ENCODE measurements at places on chromosomes 3 and 15.

GRCh38 chr3:123385001-123385401, 63.9 kb downstream of the ADCY5 start:
- no peak for DNase-seq

GRCh38 chr3:56720849-56721248, 37.8 kb upstream of the TASOR start:
- DNase-seq = no peak

GRCh38 chr15:63189941-63190768, 749 bp downstream of the RAB8B start:
- DNase-seq = peak; percentile 25

DNA sequence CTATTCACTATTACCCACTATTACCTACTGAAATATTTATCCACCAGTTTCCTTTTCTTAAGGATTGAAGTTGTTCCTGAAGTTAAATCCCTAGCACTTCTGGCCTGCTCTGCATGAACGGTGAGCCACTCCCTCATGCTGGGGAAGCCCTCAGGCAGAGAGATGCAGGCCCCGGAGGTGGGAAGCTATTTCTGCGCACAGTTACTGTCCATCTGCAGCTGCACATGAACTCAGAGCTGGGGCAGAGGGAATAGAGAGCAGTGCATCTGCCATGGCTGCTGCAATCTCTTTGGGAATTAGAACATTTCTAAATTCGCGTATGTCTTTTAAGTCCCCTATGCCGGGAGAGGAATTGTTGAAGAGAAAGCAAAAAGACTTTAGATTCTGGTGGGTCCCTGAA, 6.3 kb upstream of the GALNT15 start:
- no peak for DNase-seq

- DNase-seq = no peak
These were observed 73.7 kb upstream of the DLG1 start for GRCh38 chr3:197372047-197372661.

DNA sequence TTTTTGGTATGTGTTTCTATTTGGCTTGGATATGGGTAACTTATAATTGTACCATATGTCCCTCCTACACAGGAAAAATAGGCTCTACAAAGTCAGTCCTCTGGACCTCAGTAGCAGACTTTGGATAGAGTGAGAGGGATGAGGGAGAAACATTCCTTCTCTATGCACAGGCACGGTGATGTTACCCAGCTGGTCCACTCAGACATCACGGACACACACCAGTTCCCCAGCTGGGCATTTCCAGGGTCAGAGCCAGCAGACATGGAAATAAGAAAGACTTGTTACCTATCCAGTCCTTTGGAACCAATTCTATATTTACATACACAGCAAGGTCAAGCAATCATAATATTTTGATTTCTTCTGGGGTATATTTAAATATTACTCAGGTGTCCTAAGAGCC, 433.1 kb upstream of the KCNMB2 start:
- no peak for DNase-seq

GRCh38 chr15:91307601-91308000, 207.5 kb downstream of the SV2B start:
- no peak for DNase-seq

GRCh38 chr15:48459571-48460442, 128.6 kb downstream of the DUT start:
- DNase-seq = no peak

DNA sequence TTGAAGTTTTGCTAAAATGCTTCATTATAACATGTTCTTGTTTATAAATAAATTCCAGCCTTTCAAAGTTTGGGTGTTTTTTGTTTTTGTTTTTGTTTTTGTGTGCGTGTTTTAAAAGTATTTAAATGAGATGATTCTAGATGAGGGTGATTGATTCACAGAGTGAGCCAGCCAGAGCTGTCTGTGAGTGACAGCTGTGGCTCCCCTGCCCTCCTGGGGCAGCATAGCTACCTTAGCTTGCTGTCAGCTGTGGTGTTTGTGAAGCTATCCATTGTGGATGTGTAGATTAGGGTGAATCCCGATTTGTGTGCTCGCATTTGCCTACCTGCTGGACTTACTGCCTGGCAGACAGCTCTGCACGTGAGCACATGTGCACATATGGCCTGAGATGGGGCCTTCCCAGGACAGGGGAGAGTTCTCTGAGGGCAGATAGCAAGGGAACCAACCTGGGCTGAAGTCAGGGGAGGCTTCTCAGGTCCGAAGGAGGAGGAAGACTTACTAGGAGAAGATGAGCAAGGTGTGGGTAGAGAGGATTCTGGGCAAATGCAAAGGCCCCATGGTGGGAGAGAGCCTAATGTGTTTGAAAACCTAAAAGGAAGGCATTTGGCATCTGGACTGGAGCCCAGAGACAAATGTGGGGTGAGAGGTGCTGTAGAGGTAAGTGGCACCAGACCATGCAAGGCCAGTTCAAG, 124.2 kb downstream of the EEFSEC start:
- DNase-seq = no peak

DNA sequence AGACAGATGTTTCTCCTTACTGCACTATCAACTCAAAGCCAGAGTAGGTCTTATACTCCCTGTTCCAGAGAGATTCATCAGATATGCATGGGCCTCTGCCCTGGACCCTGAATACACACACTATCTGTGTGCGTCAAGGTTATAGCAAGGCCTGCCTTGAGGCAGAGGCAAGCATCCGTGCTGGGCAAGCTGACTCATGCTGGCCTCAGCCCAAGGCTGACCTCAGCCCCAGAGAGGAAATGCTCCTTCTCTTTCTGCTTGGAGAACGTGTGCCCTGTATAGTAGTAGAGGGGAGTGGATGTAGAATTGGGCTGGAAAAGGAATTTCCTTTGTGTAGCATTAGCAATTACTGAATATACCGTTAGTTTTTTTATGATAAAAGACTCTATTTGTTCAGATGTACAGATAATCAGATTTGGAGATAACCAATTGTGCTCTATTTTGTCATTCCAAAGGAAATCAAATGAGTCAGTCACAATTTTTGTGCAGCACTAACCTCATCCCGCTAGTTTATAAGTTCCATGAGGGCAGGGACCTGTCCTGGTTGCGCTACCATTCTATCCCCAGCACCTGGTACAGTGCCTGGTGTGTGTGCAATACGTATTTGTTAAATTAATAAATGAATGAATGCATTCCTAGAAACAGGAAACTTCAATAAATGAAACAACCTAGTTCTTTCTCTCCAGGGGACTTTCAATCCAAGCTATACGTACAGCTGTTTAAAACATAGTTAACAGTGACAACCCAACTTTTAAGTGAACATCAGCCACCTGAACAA, 13.3 kb upstream of the PAQR9 start:
- no peak for DNase-seq

DNA sequence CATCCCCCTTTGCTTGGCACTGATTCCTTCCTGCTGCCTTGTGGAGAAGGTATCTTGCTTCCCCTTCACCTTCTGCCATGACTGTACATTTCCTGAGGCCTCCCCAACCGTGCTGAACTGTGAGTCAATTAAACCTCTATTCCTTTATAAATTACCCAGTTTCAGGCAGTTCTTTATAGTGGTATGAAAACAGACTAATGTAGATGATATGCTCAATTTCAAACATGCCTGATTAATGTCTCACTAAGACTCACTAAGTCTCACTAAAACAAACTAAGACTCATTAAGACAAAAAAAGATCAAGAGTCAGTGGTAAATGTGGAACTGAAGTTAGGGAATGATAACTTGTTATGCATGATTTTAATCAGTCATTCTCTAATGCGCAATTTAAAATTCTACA, 606.6 kb downstream of the RBMS3 start:
- DNase-seq = no peak

DNA sequence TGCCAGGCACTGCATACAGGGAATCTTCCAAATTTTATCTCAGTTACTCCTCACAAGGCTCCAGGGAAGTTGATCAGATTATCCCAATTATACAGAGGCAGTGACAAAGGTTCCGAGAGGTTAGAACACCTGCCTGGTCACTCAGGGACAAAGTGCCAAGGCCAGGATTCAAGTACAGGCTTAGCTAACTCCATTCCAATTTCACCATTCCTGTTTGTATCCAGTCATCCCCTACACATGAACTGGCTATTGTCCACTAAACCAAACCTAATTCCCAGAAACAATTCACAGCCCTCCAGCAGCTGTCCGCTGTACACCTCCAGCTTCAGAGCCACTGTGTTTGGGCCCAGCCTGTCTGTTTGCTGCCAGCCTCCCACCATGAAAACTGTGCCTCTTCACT, 16.0 kb downstream of the MUC13 start:
- no peak for DNase-seq

- DNase-seq = no peak
These were observed 49.1 kb downstream of the PXYLP1 start for GRCh38 chr3:141280690-141281089.

DNA sequence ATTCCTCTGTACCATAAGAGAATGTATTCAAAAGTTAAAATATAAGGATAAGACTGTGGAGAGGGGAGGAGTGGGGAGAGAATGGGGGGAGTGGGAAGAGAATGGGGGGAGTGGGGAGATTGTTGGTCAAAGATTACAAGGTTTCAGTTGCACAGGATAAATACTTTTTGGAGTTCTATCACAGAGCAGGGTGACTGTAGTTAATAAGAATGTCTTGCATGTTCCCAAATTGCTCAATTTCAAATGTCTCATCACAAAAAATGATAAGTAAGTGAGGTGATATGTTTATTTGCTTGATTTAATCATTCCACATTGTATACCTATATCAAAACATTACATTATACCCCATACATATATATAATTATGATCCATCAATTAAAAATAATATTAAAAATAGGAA, 23.0 kb upstream of the MEF2A start:
- no peak for DNase-seq

- no peak for DNase-seq
These were observed 45.5 kb downstream of the TMOD3 start for GRCh38 chr15:51874751-51875644.

DNA sequence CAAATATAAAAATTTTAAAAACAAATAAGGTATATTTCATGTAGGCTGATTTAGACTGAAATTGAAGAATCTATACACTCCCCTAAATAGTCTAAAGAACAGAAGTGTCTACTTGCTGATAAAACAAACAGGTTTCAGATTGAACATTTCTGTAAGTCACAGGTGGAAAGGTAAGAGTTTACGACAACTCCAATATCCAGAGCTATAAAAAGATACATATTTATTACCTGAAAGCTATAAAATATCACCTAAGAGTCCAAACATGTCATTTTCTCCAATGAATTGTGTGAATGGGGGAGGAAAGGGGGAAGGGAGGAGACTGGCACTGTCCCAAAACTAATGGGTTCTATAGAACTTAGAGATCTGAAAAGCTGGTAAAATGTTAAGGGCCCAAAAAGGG, 26.1 kb downstream of the PPP1R2 start:
- DNase-seq = no peak

GRCh38 chr3:115518100-115518852, 105.0 kb upstream of the GAP43 start:
- DNase-seq = no peak

- DNase-seq = peak; percentile 21
These were observed 33.2 kb upstream of the GOLGA8B start for GRCh38 chr15:34616613-34617012.

DNA sequence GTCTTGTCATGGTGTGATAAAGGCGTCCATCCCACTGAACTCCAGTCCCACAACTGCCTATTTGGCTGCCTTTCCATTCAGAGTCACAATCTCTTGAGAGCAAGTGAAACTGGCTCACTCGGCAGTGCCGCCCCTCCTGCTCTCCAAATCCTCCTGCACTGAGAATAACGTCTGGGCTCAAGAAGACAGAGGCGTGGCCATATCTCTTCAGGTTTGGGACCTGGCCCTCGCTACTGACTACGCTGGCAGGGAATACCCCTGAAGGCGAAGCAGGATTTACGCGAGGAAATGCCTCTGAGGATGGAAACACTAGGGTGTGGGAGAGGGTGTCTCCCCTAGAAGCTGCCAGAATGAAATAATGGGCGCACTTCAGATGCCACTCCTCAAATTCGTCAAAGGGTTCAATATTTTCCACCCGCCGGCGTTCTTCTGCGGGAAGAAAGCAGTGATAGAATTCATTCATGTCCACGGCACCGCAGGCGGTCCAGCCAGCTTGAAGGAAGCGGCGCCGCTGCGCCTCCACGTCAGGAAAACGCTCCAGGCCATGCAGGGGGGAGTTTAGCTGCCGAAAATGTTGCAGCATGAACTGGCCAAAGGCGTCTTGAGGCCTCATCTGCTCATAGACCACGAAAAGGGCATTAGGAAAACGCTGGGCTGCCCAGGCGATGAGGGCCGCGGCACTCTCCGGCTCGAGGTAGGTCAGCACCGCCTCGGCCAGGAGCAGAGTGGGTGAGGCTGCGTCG, 985 bp downstream of the LCMT2 start:
- DNase-seq = no peak

GRCh38 chr15:83747050-83747717, 93.3 kb downstream of the ADAMTSL3 start:
- DNase-seq = no peak

- no peak for DNase-seq
These were observed 47.1 kb downstream of the PDIA5 start for GRCh38 chr3:123113889-123114450.

DNA sequence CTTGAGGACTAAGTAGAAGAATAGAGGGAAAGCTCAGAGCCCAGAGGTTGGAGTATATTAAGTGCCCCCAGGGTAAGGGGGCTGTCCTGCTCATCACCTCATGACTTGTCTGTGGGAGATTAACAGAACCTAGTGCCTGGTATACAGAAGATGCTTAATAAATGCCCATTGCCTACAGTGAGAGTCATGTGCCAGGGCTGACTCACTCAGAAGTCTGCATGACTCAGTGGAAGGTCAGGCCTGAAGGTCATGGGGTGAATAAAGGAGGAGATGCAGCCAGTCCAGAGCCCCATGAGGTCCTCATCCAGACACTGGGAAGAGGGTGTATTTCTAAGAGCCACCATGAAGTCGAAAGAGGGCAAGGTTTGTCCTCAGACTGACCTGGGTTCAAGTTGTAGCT, 62.5 kb upstream of the TLE3 start:
- no peak for DNase-seq

GRCh38 chr3:8868996-8869395, 94.3 kb downstream of the RAD18 start:
- no peak for DNase-seq

GRCh38 chr3:188278717-188279324, 124.9 kb downstream of the LPP start:
- no peak for DNase-seq

GRCh38 chr3:87691109-87691508, 367.7 kb downstream of the CGGBP1 start:
- DNase-seq = no peak

DNA sequence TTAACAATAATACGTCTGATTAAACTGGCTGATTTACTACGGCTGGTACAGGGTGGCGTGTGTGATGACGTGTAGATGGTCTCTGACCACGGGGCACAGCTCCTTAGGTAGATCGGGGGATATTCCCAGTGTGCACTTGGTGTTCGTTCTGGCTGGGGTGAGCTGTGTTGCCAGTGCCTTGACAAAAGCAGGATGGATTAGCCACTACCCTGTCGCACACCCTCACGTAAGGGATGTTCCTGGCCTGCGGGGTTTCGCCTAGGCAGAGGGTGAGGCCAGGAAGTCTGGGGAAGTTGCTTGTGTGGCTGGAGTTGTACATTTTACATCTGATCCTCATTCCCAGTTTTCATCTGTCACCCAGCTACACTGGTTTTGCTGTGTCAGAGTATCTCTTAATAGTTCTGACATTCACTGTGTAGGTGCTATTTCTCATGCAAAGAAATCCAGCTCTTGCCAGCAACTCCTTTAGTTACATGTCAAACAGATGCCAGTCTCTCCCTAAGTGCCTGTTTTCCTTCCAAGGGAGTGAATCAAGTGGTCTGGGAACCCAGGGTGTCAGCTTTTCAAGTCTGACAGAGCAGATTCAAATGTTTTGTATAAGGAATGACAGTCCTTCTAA, 66.1 kb upstream of the CCR4 start:
- no peak for DNase-seq
